ENCODE measurements at places on chromosomes 2 and 18.

DNA sequence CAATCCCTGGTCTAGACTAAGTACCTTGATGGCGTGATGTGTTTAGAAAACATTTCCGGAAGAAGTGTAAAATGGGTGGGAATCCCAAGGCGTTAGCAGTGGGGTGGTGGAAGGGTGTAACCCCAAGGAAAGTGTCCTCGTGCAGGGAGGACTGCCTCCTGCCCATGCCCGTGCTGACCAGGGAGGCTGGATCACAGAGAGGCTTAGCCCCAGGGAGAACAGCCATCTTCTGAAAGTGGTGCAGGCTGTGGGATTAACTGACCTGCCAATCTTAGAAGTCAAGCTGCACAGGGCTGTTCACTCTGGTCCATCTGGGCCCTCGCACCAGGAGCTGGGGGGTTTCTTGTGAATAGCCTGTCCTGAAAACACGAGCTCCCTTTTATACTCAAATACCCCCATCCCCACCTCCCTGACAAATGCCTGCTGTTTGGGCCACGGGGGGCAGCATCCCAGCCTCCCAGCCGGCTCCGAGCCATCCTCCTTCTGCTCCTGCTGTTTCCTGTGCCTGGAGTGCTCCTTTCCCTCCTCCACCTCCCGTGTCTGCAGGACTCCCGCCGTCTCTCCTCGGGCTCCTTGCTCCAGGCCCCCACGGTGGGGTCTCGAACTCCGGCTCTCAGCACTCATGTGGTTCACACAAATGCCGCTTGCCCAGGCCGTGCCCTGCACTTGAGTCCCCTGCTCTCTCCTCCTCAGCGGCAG lies 52.1 kb upstream of the PXDN start:
- DNase-seq: no peak

DNA sequence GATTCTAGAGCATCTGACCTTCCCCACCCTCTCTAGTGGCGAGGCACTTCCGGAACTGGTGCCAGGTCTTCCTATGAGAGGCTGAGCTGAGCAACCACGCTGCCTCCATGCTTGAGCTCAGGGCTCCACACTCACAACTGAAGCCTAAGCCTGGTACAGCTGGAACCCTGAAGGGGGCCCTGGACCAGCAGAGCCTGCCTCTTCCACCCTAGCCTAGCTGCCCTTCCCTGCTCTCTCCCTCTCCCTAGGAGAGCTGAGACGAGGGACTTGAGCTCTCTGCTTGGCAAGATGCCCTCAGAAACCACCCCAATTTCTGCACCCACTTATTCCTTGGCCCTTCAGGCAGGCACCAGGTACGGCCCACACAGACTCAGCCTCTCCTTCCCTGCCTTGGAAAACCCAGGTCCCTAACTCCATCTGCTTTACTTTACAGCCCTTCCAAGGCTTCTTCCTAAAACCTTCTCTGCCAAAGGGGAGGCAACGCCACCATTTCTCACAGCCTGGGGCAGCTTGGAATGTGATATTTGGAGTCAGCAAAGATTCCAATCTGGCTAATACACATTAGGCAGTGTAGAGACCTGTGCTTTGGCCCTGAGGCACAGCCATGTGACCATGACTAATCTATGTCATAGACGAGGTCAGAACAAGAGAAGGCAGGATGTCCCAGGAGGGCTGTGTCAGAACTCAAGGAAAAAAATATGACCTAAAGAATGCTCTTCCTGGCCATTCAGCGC lies 18.8 kb downstream of the COX7A2L start:
- DNase-seq: no peak

GRCh38 chr18:41022484-41022883 lies 932.5 kb upstream of the PIK3C3 start:
- DNase-seq: no peak

GRCh38 chr18:58287353-58288274 lies 243.6 kb downstream of the NEDD4L start:
- DNase-seq: no peak

- DNase-seq: no peak
Measured at GRCh38 chr18:50284255-50284885, 3.0 kb upstream of the MBD1 start.

GRCh38 chr2:8219631-8220355 lies 462.1 kb upstream of the ID2 start:
- DNase-seq: no peak

GRCh38 chr2:64327129-64327509 lies 126.8 kb upstream of the LGALSL start:
- no peak for DNase-seq

GRCh38 chr18:25345081-25345866 lies 6.7 kb downstream of the ZNF521 start:
- DNase-seq: no peak

DNA sequence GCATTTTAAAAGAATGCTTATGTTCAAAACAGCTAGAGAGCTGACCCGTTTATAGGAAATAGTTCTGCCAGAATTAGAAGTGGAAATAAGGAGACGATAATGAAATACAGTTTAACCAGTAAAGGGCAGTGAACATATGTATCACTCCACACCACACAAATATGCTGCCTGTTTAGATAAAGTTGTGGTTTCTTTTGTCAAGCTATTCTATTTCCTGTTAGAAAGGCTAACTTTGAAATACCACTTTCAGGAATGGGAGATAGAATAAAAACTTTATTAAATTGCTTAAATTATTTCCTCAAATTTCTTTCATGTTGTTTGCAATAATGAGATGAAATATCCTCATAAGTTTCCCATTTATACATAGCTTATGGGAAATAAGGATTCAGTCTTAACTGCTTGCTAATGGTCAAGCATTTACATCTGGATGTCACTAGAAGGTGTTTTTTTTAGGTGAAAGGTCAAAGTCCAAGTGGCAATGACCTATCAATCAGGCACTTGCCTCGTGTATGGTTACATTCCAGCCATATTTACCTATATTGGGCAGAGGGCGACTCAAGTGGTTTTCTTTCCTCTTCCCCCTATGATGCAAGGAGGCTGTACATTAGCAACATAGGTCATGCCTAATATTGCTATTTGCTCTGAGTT lies 148.9 kb downstream of the ZEB2 start:
- no peak for DNase-seq

DNA sequence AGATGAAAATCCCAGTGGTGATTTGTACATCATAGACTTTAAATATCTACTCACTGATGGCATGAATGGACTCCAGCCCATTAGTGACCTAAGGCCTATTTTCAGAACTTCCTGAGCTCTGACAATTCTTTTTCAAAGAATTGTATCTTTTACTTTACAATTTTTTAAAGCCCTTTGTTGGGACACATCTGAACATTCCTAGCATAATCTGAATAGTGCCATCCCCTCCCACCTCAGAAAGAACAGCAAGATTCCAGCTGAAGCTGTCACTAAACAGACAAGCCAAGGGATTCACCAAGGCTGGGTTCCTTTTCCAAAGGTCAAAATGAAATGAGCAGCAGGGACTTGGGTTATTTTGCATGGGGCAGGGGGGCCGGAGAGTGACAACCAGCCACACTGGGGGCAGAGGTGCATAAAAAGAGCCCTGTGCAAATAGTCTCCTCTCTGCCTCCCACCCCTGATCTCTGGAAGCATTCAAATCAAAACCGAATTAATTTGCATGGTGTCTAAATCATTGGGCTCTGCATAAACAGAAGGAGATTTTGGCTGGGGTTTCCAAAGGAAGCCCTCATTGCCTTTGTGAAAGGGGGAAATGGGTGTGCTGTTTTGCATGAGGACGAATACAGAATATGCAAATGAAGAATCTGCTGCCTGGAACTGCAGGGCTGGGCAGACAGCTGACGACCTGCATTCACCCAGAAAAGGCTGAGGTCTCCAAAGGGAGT lies 17.2 kb downstream of the EPHA4 start:
- no peak for DNase-seq

- DNase-seq: no peak
Measured at GRCh38 chr2:97851172-97851571, 137.8 kb downstream of the ZAP70 start.

GRCh38 chr2:43851011-43851980 lies 12.5 kb downstream of the ABCG8 start:
- DNase-seq: no peak

Data from hypothalamus (tissue), 51 donors.